ENCODE measurements at places on chromosomes 1 and 21. TPM values are rescaled to one million over a fixed set of nuclear protein-coding genes. Genes with fewer than 3 reads are reported as not detected.

Gene TRMT13
- 14.2 TPM for total RNA-seq

Gene RIMKLA
- 0.35 TPM for total RNA-seq

Gene RAP1GAP
- total RNA-seq = 22.7 TPM

Gene KRTAP13-2
- not detected for total RNA-seq

Gene PSMG1
- 29.0 TPM for total RNA-seq

Gene C1orf167
- total RNA-seq = not detected

Gene CD101
- 1.8 TPM for total RNA-seq

Gene TMEM269
- total RNA-seq = 1.0 TPM

Gene NBPF4
- 0.70 TPM for total RNA-seq

Gene ADGRB2
- total RNA-seq = 28.5 TPM

Gene CA14
- 0.95 TPM for total RNA-seq

Measured in PC-9 (cell line).